Effector memory CD4-positive, alpha-beta T cell (primary cell): ENCODE measurements at places on chromosomes 3 and 15.

GRCh38 chr3:129936757-129937156, 37.8 kb upstream of the TRH start:
- DNase-seq: peak; percentile 34

DNA sequence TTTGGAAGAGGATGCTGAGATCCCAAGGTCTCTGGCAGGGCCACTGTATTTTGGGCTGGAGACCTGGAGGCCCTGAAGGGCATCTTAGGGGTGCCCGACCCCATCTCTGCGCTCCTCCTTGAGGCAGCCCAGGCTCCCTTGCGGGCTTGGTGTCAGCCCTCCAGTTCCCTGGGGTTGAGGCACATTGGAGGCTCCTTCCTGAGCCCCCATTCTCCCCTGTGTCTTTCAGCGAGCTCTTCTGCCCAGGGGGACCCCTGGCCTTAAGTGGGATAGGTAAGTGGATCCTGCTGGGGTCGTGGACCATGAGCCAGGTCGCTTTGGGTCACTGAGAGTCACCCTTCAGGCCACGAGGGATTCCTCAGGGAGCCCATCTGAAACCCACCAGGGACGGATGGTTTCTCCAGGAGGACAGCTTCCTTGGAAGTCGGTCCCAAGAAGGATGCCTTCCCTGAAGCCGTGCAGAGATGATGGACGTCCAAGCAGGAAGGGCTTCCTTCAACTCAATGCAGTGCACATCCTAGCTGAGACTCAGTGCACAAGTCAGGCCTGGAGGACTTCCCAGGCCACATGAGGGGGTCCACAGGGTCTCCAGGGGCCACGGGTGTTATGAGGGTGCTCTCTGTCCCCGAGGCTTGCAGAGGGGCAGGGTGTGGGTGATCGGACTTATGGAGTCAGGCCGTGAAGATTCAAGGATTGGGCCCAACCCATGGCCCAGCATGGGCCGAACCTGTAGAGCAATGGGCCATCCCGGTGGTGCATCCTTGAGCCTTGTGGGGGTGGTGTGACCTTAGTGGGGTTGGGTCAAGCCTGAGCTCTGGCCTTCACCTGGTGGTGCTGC, 224.3 kb downstream of the SNRPN start:
- no peak for DNase-seq

DNA sequence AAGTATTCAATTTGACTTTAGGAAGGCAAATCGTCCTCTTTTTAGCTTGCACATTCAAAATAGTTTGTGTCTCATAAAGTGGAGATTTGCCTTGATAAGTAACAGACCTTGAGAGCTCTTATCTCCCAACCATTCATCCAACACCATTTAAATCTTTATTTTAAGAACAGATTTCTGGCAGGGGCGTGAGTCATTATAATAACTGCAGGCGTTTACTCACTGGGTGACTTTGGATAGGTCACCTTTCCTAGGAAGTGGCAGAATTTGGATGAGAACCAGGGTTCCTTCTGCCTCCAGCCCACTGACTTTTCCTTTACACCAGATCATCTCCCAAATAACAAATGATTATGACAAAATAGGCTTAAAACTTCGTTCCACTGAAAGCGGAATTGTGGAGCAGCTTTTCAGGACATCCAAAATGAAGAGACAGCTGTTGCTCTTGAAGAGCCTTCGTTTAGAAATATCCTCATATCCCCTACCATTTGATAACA, 5.0 kb downstream of the LMCD1 start:
- DNase-seq: no peak

GRCh38 chr15:74635228-74635627, 19.6 kb downstream of the CLK3 start:
- DNase-seq: peak; percentile 38

- no peak for DNase-seq
Observed at GRCh38 chr3:9791790-9792404, 376 bp downstream of the TADA3 start.

GRCh38 chr15:38260077-38260476, 7.4 kb downstream of the SPRED1 start:
- DNase-seq: no peak

- peak; percentile 60 for DNase-seq
Observed at GRCh38 chr3:141875374-141875892, 1.0 kb upstream of the ATP1B3 start.

DNA sequence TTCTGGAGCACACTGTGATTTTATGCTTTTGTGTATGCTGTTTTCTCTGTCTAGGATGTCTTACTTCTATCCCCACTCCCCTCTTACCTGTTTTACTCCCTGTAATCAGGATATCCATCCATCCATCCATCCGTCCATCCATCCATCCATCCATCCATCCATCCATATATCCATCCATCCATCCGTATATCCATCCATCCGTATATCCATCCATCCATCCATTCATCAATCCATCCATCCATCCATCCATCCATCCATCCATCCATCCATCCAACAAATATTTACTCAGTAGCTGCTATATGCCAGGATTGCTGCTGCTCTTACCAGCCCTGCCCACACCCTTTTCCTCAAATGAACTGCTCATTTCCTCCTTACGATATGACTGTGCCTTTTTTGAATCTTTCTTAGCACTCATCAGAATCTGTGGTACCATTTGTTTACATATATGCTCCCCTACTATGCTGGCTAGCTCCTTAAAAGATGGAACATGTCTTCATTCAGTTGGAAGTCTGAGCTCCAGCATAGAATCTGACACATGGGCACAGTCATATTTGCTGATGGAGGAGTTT, 35.2 kb downstream of the USP13 start:
- DNase-seq: no peak

DNA sequence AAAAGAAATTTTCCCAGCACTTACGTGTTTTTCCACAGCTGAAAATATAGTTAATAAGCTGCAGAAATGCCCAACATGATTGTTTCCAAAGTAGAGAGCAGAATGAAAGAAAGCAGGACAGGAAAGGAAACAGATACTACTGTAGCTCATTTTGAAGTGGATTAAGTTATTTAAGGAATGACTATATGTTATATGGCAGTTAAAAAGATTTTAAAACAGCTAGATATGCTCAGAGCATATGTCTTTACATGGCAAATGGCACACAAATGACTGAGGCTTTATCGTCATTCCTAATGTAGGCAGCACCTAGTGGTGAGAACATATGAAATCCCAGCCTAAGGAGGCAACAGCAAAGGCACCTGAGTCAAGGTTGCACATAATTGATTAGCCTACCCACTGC, 106.6 kb upstream of the SEMA6D start:
- no peak for DNase-seq

DNA sequence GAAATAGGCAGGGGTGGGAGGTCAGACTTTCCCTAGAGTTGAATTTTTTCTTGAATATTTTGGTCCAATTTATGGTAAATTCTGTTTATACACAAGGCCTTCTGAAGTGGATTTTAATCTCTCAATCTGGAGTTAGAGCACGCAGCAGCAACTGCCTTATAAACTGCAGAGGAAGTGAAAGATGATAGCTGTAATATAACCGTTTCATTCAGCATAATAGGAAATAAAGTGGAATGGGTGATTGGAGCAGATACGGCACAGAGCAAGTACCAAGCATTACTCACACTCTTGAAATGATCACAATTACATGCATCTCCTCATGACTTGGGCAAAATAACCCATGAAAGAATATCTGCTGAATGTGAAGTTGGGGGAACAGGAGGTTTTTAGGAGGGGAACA, 106.8 kb downstream of the ARRDC4 start:
- DNase-seq: no peak

DNA sequence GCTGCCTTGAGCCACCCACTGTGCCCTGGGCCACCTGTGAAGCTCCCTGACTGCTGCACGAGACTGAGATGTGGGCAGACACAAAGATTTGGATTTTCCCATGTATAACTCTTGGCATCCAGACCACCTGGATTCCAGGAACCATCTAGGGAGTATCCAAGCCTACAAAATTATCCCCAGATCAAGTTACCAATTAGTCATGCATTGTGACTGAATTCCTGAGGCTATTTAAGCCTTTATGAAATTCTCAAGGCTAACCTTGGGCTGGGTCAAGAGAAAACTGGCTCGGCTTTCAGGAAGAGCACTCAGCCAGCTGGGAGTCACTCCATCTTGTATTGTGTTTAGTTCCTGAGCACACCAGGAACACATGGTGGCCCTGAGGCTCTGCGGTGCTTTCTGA, 13.3 kb upstream of the ATP13A5 start:
- no peak for DNase-seq

- no peak for DNase-seq
Observed at GRCh38 chr3:50594253-50594785, 17.3 kb downstream of the CISH start.

GRCh38 chr15:101612676-101613075, 39.5 kb downstream of the TM2D3 start:
- DNase-seq: no peak

GRCh38 chr3:12345584-12346494, 57.0 kb downstream of the PPARG start:
- no peak for DNase-seq

DNA sequence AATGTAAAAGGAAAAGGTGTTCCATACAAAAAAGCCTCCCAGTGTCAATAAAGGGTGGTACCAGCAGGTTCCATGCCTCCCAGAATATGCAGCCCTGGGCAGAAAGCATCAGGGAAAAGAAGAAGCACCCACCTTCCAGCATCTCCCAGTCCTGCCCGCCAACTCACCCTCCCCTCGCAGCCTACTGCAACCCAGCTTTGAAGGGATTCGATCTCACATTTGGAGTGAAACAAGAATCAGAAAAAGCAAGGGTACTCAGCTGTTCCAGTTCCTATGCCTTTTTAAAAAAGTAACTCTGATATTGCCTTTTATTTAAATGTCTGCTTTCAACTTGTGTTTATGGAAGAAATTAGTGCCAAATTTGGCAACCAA, 166.9 kb downstream of the ADAMTS17 start:
- no peak for DNase-seq

- DNase-seq: no peak
Observed at GRCh38 chr15:91496754-91497691, 356.5 kb upstream of the SLCO3A1 start.

- DNase-seq: no peak
Observed at GRCh38 chr3:14740983-14741382, 66.0 kb downstream of the C3orf20 start.

GRCh38 chr3:48190911-48191310, 2.7 kb upstream of the CDC25A start:
- DNase-seq: no peak

DNA sequence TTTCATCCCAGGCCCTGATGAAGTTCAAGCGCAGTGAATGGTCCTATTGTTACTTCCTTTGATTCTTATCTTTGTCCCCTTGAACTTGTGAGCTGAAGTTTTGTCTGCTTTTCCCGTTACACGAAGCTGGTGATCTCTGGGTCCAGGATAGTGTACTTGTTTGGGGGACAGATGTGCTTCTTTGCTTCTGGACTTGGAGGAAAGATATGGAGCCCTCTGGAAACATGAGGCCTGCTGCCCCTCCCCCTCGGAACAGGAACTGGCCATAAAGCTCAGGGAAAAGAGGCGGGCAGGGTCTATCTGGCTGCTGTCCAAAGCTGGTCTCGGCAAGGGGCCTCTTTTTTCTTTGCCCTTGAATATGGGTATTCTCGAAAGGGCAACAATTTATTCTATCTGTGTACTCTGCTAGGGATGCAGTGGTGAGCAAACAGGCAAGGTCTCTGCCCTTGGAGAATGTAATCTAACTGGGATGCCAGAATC, 47.6 kb downstream of the IDH2 start:
- DNase-seq: no peak

- no peak for DNase-seq
Observed at GRCh38 chr3:128378631-128379347, 87.9 kb downstream of the DNAJB8 start.

DNA sequence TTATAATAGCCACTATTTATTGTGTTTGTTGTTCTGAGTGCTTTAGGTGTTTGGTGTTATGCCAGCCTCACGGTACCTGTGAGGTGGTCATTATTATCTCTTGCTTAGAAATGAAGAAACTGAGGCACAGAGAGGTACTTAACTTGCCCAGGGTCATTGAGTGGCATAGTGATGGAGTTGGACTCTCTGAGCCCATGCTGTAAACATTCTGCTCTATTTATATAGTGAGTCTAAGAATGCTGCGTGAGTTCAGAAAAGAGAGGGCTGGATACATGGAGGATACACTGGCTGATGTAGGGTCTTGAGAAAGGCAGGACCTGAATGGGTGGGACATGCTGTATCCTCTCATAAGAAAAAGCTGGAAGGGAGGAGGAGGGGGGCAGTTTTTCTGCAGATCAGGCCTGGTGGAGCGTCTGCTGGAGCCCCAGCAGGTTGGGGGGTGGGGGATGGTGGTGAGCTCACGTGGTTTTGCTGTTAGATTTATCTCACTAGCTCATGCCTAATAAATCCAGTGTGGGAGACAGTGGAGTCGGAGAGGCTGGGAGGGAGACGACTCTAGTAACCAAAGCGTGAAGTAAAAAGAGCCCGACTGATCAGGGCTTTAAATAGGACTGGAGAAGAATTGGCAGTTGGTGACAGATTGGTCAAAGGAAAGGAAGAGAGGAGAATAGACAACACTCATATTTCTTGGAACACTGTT, 16.0 kb downstream of the MED12L start:
- no peak for DNase-seq

- no peak for DNase-seq
Observed at GRCh38 chr3:55682461-55682860, 195.4 kb upstream of the WNT5A start.

DNA sequence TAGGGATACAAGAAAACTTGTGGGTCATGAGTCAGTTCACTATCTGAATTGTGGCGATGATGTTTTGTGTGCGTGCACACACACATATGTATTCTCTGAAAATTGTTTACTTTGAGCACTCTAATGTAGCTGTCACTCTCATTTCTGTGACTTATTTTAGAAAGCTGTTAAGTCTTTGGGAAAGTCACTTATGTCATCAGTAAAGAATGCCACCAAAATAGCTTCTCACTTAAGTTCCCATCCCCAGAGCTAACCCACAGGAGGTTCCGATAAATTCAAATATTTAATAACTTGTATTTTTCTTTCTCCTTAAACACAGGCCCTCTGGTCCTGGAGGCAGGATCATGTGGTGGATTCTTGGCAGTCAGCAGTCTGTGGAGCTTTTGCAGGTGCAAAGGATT, 138.3 kb downstream of the LRIG1 start:
- no peak for DNase-seq

DNA sequence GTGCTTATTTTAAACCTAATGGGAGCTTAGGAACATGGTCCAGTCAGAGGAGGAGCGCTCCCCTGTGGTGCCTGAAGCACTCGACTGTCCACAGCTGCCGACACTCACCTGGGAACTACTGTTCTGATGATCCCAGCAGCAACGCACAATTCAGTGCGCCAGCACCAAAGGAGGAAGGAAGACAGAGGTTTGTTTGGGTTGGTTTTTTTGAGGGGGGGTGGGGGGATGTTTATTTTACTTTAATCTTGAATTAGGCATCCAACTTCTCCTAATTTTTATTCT, 48.8 kb upstream of the VGLL4 start:
- DNase-seq: no peak

DNA sequence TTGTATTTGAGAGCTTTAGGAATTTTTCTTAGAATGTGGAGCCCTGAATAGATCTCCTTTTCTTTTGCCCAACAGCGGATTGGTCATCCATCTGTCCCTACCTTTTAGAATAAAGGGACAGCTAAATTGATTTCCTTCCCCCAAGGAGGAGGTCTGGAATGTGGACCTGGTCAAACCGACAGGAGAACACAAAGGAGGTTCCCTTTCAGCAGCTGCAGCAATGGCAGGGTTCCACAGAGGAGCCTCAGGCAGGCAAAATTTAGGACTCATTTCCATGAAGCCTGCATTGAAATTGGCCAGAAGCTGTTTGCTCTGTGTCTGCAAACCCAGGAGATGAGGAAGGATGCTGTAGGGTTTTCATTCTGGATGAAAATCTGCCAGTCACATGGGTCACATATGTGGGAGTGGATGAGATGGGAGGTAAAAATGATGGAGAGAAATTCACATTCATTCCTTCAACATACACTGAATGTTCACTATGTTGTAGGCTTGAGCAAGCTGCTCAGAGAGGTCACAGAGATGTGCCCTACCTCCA, 77.3 kb downstream of the LRTM1 start:
- no peak for DNase-seq
